ENCODE measurements at places on chromosomes 3 and 15. TPM values are rescaled to one million over a fixed set of nuclear protein-coding genes. Genes with fewer than 3 reads are reported as not detected.

The CHRNA3 gene
- not detected for total RNA-seq

The IMPG2 gene
- 0.04 TPM for total RNA-seq

The OR5K2 gene
- total RNA-seq = not detected

The LRTM1 gene
- not detected for total RNA-seq

The MAP2K1 gene
- 58.9 TPM for total RNA-seq

The TICRR gene
- total RNA-seq = 3.9 TPM

The DIPK2A gene
- total RNA-seq = 12.0 TPM

The ARHGAP31 gene
- total RNA-seq = 2.2 TPM
